ENCODE measurements at places on chromosomes 12 and 14. TPM values are rescaled to one million over a fixed set of nuclear protein-coding genes. Genes with fewer than 3 reads are reported as not detected.

Gene PTCSC3
- not detected for total RNA-seq

Gene FSCB
- not detected for total RNA-seq

Gene MGP
- total RNA-seq = not detected

Gene OR6C1
- total RNA-seq = not detected

Gene AKAP5
- total RNA-seq = 3.2 TPM

Gene ADAMTS20
- total RNA-seq = 10.9 TPM

GRCh38 chr12:67520606-67521005 lies 127.9 kb upstream of the DYRK2 start:
- H3K36me3 ChIP-seq = no peaks in the 10 kb centered on the region
- H3K27ac ChIP-seq = no peak overlapping the region
- H3K4me3 ChIP-seq = no peak overlapping the region
- H3K4me1 ChIP-seq = peaks cover 21% of the 10 kb centered on the region
- H3K27me3 ChIP-seq = no peaks in the 10 kb centered on the region
- no peak for DNase-seq

DNA sequence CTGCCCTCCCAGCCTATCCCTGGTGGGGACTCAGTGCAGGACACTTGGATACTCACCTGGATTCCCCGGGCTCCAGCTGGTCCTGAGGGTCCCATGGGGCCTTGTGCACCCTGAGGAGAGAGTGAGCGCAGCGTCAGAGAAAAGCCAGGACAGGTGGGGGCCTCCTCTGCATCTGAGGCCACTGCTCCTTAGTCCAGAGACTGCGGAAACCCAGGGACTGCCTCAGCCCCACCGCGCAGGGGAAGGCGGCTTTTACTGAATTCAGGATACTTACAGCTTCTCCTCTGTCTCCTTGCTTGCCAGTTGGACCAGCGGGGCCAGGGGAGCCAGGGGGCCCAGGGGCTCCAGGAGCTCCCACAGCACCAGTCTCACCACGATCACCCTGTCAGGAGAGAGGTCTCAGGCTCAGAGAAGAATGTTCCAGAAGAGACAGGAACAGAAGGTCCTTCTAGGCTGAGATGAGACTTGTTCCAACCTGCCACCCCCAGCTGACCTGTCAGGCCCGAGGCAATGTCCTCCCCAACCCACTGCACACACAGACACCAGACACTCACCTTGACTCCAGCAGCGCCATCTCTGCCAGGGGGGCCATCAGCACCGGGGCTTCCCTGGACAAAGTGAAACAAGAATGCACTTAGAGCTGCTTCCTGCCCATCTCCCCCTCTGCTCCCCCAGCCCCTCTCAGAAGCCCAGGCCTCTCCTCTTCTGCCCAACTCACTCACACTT lies 13.8 kb downstream of the TMEM106C start:
- H3K4me3 ChIP-seq = no peak overlapping the region
- no peak for DNase-seq
- no peaks in the 10 kb centered on the region for H3K36me3 ChIP-seq
- no peak overlapping the region for H3K27ac ChIP-seq
- no peaks in the 10 kb centered on the region for H3K27me3 ChIP-seq

- peaks cover 14% of the 10 kb centered on the region for H3K27me3 ChIP-seq
- DNase-seq = no peak
- no peak overlapping the region for H3K4me3 ChIP-seq
- H3K36me3 ChIP-seq = no peaks in the 10 kb centered on the region
Measured at GRCh38 chr12:115155665-115156645, 472.0 kb upstream of the TBX3 start.

- no peak for DNase-seq
- H3K36me3 ChIP-seq = peaks cover 9% of the 10 kb centered on the region
- no peak overlapping the region for H3K27ac ChIP-seq
- no peak overlapping the region for H3K4me3 ChIP-seq
Measured at GRCh38 chr12:27667540-27667939, 28.7 kb upstream of the REP15 start.

GRCh38 chr14:69873877-69874780 lies 5.1 kb upstream of the SMOC1 start:
- no peak overlapping the region for H3K27ac ChIP-seq
- peaks cover 9% of the 10 kb centered on the region for H3K4me1 ChIP-seq
- H3K36me3 ChIP-seq = no peaks in the 10 kb centered on the region
- no peaks in the 10 kb centered on the region for H3K27me3 ChIP-seq
- H3K4me3 ChIP-seq = no peak overlapping the region

GRCh38 chr12:23352670-23353069 lies 596.8 kb downstream of the SOX5 start:
- H3K4me1 ChIP-seq = peaks cover 10% of the 10 kb centered on the region
- H3K27me3 ChIP-seq = no peaks in the 10 kb centered on the region
- H3K27ac ChIP-seq = no peak overlapping the region
- no peaks in the 10 kb centered on the region for H3K36me3 ChIP-seq
- DNase-seq = no peak
- H3K4me3 ChIP-seq = no peak overlapping the region

All from neural progenitor cell (in vitro differentiated cells).